Type B pancreatic cell (in vitro differentiated cells): ENCODE measurements at places on chromosomes 13 and 19. TPM values are rescaled to one million over a fixed set of nuclear protein-coding genes. Genes with fewer than 3 reads are reported as not detected.

DNA sequence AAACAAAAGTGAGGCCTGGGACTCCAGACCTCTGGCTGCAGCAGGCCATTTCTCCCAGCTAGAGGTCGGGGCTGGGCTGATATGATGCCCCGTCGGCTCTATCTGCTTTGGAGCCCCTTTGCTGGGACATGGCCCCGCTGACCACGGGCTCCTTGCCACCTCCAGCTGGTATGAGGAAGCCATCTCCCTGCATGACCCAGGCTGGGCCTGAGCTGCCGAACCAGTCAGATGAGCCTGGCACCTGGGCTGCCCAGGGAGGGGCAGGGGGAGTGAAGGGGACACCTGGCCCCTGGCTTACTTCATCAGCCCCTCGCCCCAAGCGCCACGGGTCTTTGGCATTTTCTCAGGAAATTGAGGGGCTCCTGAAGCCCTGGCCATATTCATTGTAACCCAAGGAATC, 7.8 kb downstream of the ZSWIM4 start:
- H3K4me1 ChIP-seq = no peaks in the 10 kb centered on the region
- H3K27me3 ChIP-seq = no peaks in the 10 kb centered on the region
- H3K4me3 ChIP-seq = no peak overlapping the region
- peaks cover 8% of the 10 kb centered on the region for H3K36me3 ChIP-seq

GRCh38 chr19:31408460-31409124, 59.4 kb upstream of the TSHZ3 start:
- H3K4me1 ChIP-seq = peaks cover 9% of the 10 kb centered on the region
- peaks cover 16% of the 10 kb centered on the region for H3K27me3 ChIP-seq
- H3K4me3 ChIP-seq = no peak overlapping the region
- DNase-seq = no peak
- H3K27ac ChIP-seq = no peak overlapping the region

GRCh38 chr13:112895521-112896465, 73.2 kb upstream of the MCF2L start:
- H3K4me1 ChIP-seq = peaks cover 31% of the 10 kb centered on the region
- no peak overlapping the region for H3K4me3 ChIP-seq
- H3K27ac ChIP-seq = no peak overlapping the region
- no peaks in the 10 kb centered on the region for H3K36me3 ChIP-seq
- peaks cover 8% of the 10 kb centered on the region for H3K27me3 ChIP-seq
- no peak for DNase-seq

DNA sequence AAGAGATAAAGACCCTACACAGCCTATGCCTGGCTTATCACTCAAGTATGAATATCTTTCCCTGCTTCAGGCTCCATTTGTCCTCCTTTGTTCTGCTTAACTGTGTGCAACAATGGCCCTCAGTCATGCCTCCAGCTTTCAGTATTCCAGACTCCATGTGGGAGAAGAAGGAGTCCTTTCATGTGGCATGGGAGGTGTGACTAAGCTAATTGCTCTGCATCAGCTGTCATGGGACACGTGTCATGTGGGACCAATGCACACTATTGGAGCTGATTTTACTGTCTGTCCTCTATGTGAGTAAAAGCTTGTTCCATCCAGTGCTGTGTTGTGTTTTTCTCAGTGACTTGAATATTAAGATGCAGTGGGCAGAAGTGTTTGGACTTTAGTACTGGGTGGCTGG, 1198.3 kb downstream of the OLFM4 start:
- no peak overlapping the region for H3K4me3 ChIP-seq
- peaks cover 3% of the 10 kb centered on the region for H3K36me3 ChIP-seq
- no peak for DNase-seq
- peaks cover 4% of the 10 kb centered on the region for H3K4me1 ChIP-seq

LONP1 gene
- 68.0 and 74.0 TPM in 2 replicates for total RNA-seq

DNA sequence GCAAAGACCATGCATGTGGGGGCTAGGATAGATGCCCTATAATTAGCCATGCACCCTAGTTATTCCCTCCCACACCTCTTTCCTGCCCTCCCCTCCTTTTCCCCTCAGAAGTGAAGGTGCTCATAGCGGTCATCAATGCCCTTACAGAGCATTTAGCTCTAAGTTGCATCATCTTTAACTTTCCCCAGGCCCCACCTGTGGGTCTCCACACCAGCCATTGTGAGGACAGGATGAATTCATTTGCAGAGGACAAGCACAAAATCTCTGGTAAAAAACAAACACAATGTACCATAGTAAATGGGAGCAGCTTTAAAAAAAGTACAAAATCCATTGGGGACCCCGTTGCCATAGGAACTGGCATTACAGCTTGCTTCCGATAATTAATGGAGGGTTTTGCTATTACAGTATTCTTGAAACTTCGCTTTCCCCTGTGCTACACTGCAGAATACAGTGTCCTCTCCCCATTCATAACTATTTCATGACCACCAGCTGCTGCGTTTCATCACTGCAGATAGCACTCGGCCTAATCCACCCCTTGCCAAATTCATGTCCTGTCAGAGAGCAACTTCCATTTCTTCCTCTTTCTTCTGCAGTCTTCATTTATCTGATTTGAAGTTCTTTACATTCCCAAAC, 110.5 kb downstream of the ZDHHC20 start:
- H3K27ac ChIP-seq = no peak overlapping the region
- no peak overlapping the region for H3K4me3 ChIP-seq
- no peaks in the 10 kb centered on the region for H3K4me1 ChIP-seq

DNA sequence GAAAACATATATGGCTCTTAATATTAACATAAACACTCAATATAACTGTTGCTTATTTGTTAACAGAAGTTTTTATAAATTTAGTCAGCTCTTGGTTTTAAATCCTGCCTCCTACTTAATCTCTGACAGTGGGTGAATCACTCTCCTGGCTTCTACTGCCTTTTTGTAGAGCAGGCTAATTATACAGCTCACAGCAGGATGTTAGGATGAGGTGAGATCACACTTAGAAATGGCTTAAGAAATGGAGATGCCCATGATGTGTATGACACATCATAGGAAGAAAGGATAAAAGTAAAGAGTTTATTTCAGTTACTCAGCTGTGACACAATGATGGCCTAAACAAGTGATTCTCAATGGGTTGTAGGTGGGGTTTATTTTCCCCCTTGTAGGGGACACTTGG, 345.6 kb downstream of the SPRY2 start:
- peaks cover 3% of the 10 kb centered on the region for H3K4me1 ChIP-seq
- no peak overlapping the region for H3K27ac ChIP-seq
- H3K27me3 ChIP-seq = no peaks in the 10 kb centered on the region
- H3K36me3 ChIP-seq = no peaks in the 10 kb centered on the region
- no peak for DNase-seq
- H3K4me3 ChIP-seq = no peak overlapping the region

DNA sequence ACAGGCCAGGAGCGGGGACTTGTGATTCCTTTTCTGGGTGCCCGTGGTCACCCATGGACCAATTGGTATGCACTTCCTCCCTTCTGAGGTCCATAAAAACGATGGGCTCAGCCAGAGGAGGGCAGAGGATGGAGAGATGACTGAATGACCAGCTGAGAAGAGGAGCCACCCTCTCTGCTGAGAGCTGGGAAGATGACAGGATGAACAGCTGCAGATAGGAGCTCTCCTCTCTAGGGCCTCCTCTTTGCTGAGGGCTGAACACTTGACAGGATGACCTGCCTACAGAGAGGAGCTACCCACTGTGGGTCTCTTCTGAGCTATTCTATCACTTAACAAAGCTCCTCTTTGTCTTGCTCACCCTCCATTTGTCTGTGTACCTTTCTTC, 4.1 kb downstream of the IGFL4 start:
- H3K4me1 ChIP-seq = peaks cover 10% of the 10 kb centered on the region
- DNase-seq = no peak
- H3K27ac ChIP-seq = no peak overlapping the region
- no peak overlapping the region for H3K4me3 ChIP-seq

DNA sequence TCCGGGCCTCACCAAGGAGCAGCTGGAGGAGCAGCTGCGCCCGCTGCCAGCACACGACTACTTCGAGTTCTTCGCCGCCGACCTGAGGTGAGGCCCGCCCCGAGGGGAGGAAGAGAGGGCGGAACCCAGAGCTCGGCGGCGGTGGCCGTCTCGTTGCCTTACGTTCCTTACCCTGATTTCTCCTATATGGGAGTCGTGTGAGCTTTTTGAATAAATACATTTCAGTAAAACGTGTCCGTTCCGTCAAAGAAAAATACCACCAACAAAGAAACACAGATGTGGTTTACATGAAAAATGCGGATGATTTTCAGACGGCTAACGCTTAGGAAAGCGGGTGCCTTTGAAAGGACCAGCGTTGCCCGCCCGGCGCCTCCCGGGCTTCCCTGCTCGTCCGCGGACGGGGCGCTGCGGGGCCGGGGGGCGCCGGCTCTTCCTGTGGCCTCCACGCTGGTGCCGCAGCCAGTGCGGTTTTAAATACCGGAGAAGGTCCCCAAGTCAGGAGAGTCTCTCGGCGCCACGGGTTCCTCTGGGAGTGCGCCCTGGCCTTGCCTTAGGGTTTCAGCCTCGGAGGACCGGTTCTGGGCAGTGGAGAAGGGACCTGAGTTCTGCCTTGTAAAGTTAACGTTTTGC, 755 bp downstream of the UPF3A start:
- H3K36me3 ChIP-seq = peaks cover 26% of the 10 kb centered on the region
- H3K27me3 ChIP-seq = no peaks in the 10 kb centered on the region
- peak; percentile 74 for DNase-seq
- peak overlapping the region; percentile 91 for H3K27ac ChIP-seq
- peak overlapping the region; percentile 95 for H3K4me3 ChIP-seq

GAPDHS gene
- not detected in 2 replicates for total RNA-seq

DNA sequence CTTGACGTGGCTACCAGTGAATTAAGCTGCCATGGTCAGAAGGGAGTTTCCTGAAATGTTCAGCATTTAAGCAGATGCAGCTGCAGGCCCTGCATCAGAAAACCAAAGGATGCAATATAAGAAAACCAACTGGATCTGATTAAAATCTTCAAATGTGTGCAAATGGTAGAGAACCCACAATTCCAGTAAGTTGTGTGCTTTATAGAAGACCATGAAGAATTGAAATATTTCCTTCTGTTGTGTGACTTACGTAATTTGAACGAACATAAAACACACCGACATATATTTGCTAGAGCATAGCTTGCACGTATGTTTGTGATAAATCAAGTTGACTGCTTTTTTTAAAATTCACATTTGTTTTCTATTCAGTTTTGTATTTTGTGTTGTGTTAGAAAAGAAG, 191.4 kb downstream of the COL4A1 start:
- H3K36me3 ChIP-seq = no peaks in the 10 kb centered on the region
- no peak overlapping the region for H3K27ac ChIP-seq
- H3K27me3 ChIP-seq = peaks cover 34% of the 10 kb centered on the region
- H3K4me3 ChIP-seq = no peak overlapping the region

GRCh38 chr13:78595495-78596398, 7.6 kb downstream of the POU4F1 start:
- H3K27me3 ChIP-seq = peaks cover 97% of the 10 kb centered on the region
- no peak overlapping the region for H3K27ac ChIP-seq
- no peak for DNase-seq
- H3K4me3 ChIP-seq = peak overlapping the region; percentile 74

DNA sequence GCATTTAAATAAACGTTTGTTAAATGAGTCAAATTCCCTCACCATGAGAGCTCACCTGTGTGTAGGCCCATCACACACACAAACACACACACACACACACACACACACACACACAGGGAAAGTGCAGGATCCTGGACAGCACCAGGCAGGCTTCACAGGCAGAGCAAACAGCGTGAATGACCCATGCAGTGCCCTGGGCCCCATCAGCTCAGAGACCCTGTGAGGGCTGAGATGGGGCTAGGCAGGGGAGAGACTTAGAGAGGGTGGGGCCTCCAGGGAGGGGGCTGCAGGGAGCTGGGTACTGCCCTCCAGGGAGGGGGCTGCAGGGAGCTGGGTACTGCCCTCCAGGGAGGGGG, 8.5 kb upstream of the CEACAM5 start:
- H3K4me1 ChIP-seq = no peaks in the 10 kb centered on the region
- H3K27me3 ChIP-seq = no peaks in the 10 kb centered on the region
- peak; percentile 62 for DNase-seq
- no peaks in the 10 kb centered on the region for H3K36me3 ChIP-seq
- H3K4me3 ChIP-seq = no peak overlapping the region

DNA sequence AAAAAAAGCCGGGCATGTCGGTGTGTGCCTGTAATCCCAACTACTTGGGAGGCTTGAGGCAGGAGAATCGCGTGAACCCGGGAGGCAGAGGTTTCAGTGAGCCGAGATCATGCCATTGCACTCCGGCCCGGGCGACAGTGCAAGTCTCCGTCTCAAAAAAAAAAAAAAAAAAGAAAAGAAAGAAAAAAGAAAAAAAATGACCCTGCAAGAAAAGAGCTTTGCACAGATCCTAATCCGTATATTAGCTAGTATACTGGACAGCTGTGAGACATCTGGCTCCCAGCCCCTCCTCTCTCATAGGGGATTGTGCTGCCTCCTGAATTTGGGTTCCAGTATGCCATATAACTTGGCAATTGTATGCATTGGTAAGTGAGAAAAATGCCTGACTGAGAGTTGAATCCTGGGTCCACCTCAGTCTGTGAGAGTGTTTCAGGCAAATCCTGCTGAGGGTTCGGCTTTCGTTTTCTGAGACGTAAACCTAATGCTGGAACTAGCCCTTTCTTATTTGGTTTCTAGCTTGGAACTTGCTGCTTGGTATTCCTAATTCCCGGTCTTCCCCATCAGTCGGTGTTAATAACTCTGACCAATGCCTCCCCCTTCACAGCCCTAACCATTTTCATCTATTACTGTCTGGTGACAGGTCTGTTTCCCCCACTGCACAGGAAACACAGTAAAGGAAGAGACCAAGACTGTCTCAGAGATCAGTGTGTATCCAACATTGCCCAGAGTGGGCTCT, 1.3 kb upstream of the AKT2 start:
- peak overlapping the region; percentile 75 for H3K4me3 ChIP-seq
- no peaks in the 10 kb centered on the region for H3K36me3 ChIP-seq
- no peaks in the 10 kb centered on the region for H3K27me3 ChIP-seq

KLK10 gene
- 1.8 and 2.2 TPM in 2 replicates for total RNA-seq

GRCh38 chr13:61770681-61771080, 355.0 kb upstream of the PCDH20 start:
- no peak for DNase-seq
- no peaks in the 10 kb centered on the region for H3K27me3 ChIP-seq
- H3K36me3 ChIP-seq = no peaks in the 10 kb centered on the region
- no peak overlapping the region for H3K4me3 ChIP-seq
- H3K27ac ChIP-seq = no peak overlapping the region

GRCh38 chr13:27147530-27148170, 24.0 kb downstream of the USP12 start:
- H3K4me1 ChIP-seq = no peaks in the 10 kb centered on the region
- no peak overlapping the region for H3K4me3 ChIP-seq
- H3K27me3 ChIP-seq = no peaks in the 10 kb centered on the region
- H3K27ac ChIP-seq = no peak overlapping the region
- DNase-seq = no peak

DNA sequence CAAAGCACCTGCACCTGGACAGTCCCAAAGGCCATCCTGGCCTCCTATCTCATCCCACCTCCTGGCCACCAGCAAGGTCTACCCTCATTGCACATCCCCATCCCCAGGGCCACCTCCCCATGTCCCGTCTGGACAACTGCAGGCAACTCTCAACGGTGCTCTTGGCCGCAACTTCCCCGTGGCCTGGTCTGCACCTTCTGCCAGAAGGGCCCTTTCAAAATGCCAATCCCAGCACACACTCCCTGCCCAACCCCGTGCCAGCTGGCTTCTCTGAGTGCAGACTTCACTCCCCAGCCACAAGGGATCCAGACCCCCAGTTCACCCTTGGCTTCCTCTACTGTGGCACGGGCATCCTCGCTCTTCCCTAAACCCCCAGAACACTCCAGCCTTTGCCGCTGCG, 8.2 kb downstream of the PEPD start:
- H3K4me3 ChIP-seq = no peak overlapping the region
- no peaks in the 10 kb centered on the region for H3K27me3 ChIP-seq
- peaks cover 5% of the 10 kb centered on the region for H3K36me3 ChIP-seq
- DNase-seq = no peak
- peak overlapping the region; percentile 26 for H3K27ac ChIP-seq

C13orf42 gene
- not detected in 2 replicates for total RNA-seq

PLIN5 gene
- 1.2 and 4.3 TPM in 2 replicates for total RNA-seq

ANGPTL8 gene
- not detected in 2 replicates for total RNA-seq

ACP5 gene
- total RNA-seq = 3.2 and 6.0 TPM in 2 replicates
